ENCODE measurements at places on chromosomes 11 and 22.

DNA sequence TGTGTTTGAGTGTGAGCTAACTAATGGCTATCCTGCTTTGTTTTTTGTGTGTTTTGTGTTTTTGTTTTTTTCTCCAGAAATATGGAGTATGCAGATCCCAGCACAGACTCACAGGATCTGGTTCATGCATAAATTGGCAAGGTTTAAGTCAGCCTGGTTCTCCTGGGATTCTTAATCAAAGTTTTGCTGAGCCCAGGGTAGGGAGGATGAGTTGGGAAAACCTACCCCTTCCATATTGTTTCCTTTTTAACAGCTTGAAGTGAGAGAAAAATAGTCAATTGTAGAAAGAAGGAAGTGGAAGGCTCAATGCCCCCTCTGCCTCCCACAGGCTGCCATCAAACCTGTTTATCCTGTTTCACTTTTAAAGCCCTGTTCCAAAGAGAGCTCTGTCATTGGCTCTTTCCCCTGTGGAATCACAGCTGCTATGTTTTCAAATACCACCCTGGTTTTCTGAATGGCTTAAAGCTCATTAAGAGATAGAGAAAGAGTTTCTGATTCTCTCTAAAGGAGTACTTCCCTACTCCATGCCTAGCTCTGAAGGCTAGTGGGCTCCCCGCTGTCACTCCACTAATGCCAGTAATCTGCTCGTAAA lies 23.4 kb upstream of the CADM1 start:
- no peak for DNase-seq

- no peak for DNase-seq
Measured at GRCh38 chr11:83836065-83836464, 549.9 kb upstream of the CCDC90B start.

DNA sequence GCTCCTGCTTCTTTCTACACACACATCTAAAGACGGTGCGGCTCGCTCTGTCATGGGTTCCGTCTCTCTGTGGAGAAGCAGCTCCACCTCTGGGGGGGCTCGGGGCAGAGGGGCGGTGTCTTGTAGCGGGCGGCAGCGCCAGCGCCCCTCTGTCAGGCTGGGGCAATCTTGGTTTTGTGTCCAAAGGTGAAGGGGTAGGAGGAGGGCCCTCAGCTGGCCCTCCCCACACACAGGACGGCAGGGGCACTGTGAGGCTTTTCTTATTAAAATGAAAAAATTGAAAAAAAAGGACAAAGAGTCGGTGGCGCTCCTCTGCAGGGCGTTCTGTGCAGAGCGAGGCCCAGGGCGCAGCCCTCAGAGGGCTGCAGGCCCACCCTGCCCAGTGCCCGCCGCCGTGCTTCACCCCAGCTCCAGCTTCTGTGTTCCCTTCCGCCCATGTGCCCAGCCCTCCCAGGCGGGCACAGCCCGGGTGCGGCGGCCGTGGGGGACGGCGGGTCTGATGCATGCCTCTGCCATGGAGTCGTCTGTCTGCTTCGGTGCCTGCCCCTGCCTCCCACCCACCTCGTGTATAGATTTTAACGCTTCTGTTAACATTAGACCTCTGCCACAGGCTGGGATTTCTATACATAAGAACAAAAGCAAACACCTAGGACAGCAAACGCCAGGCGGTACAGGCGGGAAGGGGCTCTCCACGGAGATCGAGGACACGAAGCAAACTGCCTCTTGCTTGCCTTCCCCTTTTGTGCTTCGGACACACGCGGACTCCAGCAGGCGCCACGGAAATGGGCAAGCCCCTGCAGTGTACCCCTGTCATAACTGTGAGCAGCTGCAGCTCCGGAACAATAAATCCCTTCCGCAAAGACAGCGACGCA lies 24.5 kb downstream of the MOB2 start:
- DNase-seq = no peak

GRCh38 chr11:79077702-79078330 lies 363.0 kb downstream of the TENM4 start:
- no peak for DNase-seq

GRCh38 chr22:17997456-17997855 lies 26.9 kb downstream of the MICAL3 start:
- DNase-seq = no peak

DNA sequence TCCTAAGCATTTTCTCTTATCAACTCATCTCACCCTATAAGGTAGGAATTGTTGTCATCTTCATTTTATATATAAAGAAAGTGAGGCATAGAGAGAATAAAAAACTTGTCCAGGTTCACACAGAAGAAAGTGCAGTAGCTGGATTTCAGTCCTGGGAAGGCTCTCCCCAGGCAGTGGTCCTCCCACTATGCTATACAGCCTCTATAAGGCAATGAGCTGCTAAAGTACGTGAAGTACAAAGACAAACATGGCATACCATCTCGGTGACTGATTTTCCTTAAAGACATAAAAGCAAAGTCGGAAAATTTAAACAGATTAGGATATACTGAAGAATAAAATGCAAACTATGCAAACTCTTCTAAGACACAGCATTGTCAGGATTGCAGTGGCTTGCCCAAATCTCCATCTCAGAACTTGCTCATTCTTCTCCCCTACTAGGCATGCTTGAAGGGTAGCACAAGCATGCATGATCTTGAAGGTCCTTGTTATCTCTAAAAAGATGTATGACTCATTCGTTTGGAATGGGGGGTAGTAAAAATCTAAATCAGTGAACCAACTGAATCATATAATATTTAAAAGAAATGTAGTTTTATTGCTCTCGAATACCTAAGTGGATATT lies 97.8 kb upstream of the CSNK2A3 start:
- no peak for DNase-seq

DNA sequence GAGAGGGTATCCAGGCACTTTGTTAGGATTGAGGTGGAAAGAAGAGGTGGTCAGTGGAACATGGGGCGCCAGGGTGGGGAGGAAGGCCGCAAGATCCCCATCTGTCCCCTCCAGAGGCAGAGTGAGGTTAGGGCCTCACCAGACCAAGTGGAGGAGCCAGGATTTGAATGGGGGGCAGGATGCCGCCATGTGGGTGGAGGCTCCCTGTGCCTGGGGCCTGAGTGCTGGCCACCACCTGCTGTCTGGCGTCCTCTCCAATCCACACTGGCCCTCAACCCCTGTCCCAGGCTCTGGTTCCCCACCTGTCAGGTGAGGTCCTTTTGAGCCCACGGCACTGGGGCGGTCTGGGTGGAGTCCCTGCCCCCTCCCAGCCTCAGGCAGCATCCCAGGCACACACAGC lies 17.5 kb upstream of the TBX1 start:
- DNase-seq = no peak

All from GM12864 (cell line).